Effector CD8-positive, alpha-beta T cell (primary cell): ENCODE measurements at places on chromosomes 11 and 22.

- DNase-seq: no peak
Measured at GRCh38 chr11:72475381-72475780, 41.0 kb upstream of the CLPB start.

GRCh38 chr11:127103586-127104388 lies 103.2 kb upstream of the KIRREL3 start:
- no peak for DNase-seq

GRCh38 chr22:32991353-32992101 lies 66.7 kb downstream of the SYN3 start:
- DNase-seq: no peak

GRCh38 chr22:49395617-49396016 lies 432.1 kb downstream of the BRD1 start:
- DNase-seq: no peak

DNA sequence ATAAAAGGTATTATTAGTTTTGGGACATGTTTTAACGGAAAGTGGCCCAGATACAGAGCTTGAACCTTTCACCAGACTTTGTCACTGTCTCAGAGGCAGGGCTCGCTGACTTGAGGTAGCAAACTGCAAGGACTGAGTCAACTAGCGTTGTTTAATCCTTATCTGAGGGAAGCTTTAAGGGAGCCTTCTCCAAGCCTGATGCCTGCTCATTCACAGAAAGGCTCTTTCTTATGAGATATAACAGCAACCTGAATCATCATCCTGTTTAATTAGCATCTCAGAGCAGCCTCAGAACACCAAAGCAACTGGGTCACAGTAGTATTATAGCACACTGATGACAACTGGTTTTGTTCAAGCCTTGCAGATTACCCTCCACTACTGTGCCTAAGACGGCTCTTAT lies 54.2 kb upstream of the CYP2D6 start:
- DNase-seq: no peak

DNA sequence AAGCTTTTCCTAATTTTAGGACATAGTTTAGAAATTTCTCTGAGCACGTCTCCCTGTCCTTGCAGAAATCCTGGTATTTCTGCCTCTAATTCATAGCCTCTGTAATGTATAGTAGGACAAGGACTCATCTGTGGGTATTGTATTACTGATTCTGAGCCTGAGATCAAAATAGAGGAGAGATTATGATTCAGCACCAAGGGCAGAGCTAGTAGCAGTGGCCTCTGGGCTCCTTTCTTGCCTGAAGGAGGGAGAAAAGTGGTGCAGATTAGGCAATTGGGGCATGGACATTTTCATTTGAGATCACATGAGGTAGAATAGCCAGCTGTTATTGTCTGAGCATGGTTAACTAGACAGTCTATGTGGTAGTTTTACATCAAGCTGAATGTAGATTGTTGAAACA lies 2.8 kb downstream of the MADD start:
- no peak for DNase-seq

DNA sequence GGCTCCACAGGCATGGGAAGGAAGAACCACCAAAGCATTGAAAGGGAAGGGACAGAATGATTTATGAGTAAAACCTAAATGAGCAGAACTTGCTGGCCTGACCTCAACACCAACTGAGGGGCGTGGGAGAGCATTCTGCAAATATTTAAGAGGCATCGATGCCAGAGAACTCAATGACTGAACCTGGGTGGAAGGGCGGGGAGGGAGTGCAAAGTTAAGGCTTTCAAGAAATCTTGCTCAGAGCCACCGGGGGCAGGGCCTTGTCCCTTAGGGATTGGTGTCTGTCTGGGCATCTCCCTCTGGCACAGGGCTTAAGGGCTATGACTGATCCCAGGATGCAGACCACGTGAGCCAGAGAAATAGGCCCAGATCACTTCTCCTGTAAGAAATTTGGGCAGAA lies 137.1 kb downstream of the ADAMTS15 start:
- no peak for DNase-seq

GRCh38 chr22:27809700-27810608 lies 8.4 kb upstream of the MN1 start:
- no peak for DNase-seq

DNA sequence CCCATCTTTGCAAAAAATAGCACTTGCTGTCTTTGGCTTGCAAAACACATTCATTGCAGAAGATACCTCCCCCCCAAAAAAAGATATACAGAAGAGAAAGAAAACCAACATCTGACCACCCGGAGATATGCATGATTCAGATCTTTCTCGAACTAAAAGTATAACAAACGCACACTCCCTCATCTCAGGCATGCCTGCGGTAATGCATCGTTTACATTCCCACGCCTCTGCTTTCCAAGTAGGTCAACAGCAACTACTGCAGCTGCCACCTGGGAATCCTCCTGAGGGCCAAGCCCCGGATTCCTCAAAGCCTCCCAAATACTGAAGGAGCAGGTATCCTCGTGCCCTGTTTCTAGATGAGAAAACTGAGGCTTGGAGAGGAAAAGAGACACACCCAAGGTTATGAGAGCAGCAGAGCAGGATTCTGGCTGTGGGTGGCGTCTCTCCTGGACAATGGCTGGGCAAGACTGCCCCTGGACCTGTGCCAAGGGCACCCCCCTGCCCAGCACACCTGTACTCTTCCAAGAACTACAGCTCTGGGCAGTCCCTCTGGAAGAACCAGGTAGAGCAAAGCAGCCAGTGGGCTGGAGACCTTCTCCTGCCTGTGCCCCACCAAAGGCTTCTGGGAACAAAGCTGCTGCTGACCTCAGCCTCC lies 38.1 kb downstream of the NUP50 start:
- no peak for DNase-seq

- no peak for DNase-seq
Measured at GRCh38 chr22:48782811-48783511, 1044.7 kb downstream of the BRD1 start.

DNA sequence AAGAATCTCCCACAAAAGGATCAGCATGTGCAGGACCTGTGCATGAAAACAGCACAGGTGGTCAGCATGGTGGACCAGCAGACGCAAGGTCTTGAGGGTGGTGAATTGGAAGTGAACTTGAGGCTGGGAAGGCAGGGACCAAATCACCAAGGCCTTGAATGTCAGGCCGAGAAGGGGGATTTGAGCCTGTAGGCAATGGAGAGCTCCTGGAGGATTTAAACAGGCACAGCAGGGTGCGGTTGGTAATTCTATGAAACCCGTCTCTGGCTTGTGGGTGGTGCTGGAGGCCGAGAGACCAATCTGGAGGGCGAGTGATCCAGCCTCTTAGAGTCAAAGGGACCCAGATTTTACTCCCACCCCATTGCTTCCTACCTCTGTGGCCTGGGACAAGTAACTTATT lies 2.4 kb downstream of the TSKU start:
- DNase-seq: no peak

GRCh38 chr11:59598961-59599360 lies 16.6 kb downstream of the OSBP start:
- DNase-seq: no peak

DNA sequence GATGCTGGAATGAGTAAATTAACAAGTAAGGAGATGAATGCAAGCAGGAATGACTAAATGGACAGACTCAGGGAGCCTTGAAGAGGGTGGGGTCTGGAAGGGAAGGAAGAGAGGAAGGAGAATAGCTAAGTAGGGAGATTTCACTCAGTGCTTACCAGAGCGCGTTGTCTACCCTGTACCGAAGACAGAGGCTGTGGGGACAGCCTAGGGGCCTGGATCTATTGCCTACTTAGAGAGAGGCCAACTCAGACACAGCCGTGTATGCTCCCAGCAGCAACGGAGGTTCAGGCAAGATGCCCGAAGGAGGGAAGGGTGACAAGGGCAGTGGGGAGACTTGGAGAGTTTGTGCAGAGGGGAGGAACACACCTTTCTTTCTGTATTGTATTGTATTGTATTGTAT lies at the start of gene FOLR2:
Gene FOLR2, plus strand, starts transcription at position 157 of the 400 bp plus-strand sequence. CDS start 1,791 bp downstream, outside the sequence.
- no peak for DNase-seq

GRCh38 chr22:20219667-20220628 lies 48.2 kb downstream of the RTN4R start:
- no peak for DNase-seq

DNA sequence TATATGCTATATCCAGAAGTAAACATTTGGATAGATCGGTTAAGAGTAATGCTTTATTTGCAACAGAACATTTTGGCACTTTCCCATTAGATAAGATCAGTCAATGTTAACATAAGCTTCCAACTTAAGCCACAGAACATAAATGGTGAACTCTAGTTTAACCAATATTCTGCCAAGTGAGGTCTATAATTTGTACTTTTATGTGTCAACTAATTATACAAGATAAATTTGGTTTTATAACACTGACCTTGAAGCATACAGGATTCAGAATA lies 23.5 kb upstream of the BLID start:
- DNase-seq: no peak

DNA sequence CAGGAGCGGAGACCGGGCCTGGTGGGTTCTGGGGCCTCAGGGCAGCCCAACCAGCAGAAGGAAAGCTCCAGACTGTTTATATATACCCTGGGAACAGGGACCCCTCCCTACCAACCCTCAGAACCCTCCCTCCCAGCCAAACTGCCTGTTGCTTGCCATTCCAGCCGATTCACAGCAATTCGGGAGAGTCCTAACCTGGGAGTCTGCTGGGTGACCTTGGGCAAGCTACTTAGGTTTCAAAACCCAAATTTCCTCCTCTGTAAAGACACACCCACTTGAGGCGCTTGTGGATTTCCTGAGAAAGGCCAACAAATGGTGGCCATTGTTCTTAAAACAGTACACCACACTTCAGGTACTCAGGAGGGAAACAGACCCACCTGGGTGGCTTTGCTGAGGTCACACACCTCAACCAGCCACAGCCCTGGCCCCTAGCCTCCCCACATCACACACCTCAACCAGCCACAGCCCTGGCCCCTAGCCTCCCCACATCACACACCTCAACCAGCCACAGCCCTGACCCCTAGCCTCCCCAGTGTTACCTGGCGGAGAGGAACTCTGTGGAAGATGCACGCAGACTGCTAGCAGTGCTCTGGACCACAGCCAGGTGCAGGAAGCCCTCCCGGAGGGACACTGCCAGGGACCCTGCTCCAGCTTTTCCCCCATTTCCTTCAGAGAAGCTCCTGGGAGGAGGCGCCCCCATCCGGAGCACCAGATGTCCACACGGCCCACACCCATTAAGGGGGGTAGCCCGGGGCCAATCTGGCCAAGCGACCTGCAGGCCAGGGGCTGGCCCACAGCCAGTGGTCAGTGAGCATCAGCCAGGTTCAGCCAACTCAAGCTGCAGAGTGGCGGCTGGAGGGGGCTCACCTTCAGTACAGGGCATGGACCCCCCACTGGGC lies 6.2 kb downstream of the SHISA8 start:
- DNase-seq: no peak

DNA sequence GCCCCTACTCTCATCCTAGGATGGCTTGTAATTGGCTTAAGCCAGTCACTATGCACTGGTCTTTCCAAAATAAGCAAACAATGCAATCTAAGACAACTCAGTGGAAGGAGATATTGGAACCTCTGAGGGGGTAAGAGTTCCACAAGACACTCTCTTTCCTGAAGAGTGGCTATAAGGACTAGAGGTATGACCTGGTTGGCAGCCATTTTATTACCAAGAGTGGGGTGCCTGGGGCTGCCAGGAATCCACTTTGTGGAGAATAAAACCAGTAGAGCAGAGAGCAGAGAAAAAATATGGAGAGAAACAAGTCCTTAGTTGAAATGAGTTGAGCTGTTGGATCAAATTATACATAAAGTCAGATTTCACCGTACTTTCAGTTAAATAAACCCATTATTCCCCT lies 38.8 kb upstream of the CAPRIN1 start:
- DNase-seq: no peak

- no peak for DNase-seq
Measured at GRCh38 chr11:70732023-70732880, 333.9 kb downstream of the CTTN start.

GRCh38 chr11:75490221-75491181 lies 35.2 kb downstream of the GDPD5 start:
- DNase-seq: no peak

DNA sequence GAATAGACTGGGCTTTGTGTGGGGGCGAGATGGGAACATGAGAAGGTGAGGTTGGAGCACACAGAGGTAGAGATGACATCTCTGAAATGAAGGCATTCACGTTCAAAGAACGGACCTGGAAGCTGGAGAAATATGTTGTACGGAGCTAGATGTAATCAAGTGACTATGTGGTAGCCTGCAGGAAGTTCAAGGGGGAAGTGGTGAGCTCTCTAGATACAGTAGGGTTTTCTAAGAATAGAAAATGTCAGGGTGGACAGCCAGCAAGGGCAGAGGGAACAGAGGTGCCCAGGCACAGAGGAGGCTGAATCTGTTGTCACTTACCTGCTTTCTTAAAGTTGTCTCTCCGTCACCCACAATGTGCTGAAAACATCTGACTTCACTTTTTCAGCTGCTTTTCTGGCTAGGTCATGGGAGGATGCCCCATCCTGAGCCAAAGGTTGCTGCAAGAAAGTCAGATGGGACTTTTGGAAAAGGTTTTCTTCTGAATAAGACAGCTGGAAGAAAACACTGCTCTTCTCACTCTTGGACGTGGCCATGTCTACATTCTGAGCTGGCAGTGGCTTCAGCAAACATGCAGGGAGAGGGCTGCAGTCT lies 171.5 kb upstream of the B3GAT1 start:
- no peak for DNase-seq

DNA sequence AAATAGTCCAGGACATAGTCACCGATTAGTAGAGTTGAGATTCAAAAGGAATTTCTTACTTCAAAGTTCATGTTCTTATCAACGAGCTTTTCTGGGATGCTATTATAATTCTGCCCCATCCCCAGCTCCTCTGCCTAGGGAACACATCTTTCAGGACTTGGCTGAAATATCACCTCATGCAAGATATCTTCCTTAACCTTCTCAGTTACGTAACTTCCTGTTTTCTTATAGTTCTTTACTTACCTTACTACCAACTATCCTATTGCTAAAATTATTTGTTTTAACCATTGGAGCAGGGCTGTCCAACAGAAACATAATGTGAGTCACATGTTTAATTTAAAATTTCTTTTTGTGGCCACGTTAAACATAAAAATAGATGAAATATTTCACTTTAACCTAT lies 2.3 kb downstream of the NARS2 start:
- no peak for DNase-seq

DNA sequence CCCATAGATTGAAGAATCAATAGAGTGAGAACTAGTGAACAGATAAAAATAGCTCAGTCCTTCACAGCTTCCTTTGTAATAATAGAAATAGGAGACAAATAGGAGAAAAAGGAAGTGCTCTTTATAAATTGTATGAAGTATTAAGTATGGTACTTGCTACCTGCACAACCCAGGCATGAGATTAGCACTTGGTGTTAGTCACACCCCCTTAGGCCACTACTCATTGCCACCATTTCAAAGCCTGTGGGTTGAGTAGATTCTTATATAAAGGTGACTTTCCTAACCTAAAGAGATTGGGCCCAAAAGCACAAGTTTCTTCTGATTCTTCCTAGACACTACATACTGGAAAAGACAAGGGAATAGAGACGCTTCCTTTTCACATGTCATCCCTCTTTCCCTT lies 37.7 kb upstream of the ADORA2A start:
- DNase-seq: no peak
